Eye (tissue), 1 donor: ENCODE measurements at places on chromosomes 1 and 21.

GRCh38 chr1:236107121-236107907, 35.0 kb upstream of the GPR137B start:
- no peak for DNase-seq

- DNase-seq = peak; percentile 61
These were observed 16.8 kb upstream of the POGZ start for GRCh38 chr1:151476083-151476482.

DNA sequence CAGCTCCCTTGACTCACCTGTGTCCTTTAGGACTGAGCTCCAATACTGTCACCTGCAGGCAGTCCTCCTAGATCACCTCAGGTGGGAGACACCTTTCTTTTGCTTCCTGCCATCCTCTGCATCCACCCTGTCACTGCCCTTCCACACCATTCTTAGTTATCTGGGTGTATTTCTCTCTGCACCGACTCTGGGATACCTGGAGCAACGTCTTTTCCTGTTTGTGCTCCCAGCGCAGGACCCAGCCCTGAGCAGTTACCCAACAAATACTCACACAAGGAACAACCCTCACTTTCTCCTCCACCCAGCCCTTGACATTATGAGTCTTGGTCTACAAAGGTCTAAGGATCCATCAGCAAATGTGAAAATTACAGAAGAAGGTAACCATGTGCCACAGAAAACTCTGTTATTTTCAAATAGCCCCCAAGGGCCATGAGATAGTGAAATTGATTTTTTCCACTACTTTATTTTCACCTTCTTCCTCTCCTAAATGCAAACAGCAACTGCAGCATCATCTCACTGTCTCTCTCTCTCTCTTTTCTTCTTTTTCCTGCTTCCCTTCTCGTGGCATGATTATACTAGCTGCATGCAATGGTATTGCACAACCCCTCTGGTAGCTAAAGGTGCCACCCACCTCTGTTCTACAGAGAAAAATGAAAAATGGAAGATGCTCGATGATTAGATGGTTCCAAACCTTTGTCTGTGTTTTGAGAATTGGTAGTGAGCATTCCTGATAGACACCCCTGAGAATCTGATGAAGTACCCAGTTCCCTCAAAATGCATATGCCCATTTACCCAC, 89.0 kb downstream of the MIS18A start:
- DNase-seq = no peak

GRCh38 chr1:232643251-232643650, 13.3 kb upstream of the SIPA1L2 start:
- no peak for DNase-seq

- no peak for DNase-seq
These were observed 1.5 kb downstream of the TMEM63A start for GRCh38 chr1:225880636-225881035.

- DNase-seq = peak; percentile 87
These were observed 2.5 kb upstream of the LMO4 start for GRCh38 chr1:87325982-87326738.

DNA sequence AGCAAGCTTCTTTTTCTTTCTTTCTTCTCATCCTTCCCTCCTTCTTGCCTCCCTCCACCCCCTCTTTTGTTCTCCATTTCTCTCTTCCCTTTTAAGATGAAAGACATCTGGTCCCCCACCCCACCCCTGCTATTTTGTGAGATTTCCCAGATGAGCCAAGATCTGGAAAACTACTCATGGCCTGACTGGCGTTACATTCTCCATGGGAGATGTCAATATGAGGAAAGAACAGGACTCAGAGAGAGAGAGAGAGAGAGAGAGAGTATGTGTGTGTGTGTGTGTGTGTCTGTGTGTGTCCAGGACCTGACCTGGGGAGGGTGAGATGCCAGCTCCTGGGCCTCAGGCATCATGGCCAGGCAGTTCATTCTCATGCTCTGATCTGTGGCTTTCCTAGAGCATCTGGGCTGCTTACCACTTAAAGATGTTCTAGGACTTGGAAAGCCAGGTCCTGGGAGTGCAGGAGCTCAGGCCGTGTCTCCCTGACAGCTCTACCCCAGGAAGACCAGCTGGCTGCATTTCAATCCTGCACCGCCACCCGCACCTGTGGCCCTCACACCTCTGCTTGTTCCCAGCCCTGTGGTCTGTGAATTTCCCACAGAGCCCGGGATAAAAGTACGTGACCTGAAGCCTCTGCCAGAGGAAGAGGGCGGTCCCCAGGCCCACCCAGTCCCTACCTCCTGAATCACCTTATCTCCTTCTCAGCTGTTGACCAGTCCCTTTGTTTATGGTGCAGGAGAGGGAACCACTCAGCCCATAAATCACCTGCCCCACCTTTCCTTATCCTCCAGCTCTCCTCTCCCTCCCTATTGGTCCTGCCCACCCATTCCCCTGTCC, 3.2 kb upstream of the BEST4 start:
- DNase-seq = no peak

- no peak for DNase-seq
These were observed 109.6 kb downstream of the NOS1AP start for GRCh38 chr1:162179121-162179520.

GRCh38 chr1:6198646-6199297, 623 bp downstream of the RPL22 start:
- no peak for DNase-seq

DNA sequence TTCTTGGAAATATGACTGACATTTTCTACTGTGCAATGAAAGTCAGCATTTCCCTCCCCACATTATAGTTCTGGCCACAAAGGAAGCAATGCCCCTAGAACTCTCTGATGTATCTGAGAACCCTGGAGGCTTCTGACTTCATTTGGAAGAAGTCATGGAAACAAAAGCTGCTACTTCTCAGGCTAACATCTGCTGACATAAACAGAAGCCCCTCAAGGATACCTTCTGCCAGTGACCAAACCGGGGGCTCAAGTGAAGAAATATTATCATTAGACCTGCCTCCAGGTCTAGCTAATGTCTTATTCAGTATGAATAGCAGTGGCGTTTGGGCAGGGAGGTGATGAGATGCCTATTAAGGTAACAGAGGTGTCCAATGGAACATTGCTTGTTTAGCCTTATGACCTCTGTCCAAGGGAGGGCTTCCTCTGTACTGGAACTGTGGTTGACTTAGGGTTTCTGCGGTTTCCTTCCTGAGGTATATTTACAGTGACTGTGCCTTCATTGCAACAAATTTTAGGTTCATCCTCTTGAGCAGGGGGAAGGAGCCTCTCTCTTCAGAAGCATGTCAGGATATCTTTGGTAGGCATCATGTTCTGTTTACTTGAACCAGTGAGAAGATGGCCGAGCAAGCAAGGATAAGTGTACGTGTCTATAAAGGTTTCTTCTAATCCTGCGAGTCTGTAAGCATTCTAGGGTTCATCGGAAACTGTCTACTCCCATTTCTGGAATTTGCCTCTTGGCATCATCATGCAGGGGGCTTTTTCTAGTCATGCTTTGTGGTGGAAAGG, 161.7 kb downstream of the PBX1 start:
- DNase-seq = no peak

DNA sequence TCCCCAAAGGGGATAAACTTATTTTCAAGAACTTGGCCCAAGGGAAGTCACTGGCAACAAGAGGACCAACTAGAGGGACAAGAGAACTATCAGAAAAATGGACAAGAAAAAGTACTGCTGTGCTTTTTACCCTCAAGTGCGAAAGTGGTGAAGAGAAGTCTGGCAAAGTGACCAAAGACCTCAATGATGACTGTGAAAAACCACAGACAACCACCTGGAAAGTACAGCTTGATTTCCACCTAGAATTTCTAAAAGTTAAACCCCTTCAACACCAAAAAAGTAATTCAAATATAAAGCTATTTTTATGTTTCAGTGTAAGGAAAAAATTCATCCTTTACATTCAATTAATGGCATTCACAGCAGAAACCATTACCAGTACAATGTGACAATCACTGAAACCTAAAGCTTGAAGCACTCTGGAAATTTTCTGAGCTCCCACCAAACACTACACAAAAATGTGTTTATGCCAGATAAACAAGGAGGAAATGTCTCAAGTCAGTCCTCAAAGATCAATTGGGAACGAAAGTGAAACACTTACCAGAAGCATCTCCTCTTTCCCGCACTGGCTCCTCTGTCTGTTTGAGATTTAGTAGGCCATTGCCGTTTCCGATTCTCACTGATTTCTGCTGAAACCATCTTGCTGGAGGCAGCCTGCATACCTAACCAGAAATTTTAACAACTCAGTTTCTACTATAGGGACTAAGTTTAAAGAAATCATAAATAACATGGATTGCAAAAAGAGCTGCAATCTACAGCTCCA, 8.3 kb downstream of the SDE2 start:
- DNase-seq = no peak

GRCh38 chr1:8595941-8596340, 221.5 kb downstream of the RERE start:
- DNase-seq = no peak

GRCh38 chr1:25544819-25545218, 1.4 kb downstream of the LDLRAP1 start:
- DNase-seq = no peak

DNA sequence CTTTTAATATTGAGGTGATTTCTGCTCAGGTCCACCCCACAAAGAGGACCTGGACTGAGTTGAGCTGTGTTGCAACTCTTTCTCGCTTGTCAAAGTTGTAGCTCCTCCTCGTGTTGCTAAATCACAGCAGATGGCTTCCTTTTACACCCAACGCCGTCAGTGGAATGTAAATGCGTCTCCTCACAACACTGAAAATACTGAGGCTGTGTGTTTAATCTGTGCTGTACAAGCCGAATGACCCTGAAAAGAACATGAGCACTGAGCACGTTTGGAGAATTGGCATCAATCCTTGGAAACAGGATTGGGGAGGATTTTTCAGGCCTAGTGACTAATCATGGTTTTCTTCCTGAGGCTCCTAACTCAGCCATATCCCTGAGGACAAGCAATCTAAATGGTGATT, 196.0 kb downstream of the CRB1 start:
- peak; percentile 67 for DNase-seq

DNA sequence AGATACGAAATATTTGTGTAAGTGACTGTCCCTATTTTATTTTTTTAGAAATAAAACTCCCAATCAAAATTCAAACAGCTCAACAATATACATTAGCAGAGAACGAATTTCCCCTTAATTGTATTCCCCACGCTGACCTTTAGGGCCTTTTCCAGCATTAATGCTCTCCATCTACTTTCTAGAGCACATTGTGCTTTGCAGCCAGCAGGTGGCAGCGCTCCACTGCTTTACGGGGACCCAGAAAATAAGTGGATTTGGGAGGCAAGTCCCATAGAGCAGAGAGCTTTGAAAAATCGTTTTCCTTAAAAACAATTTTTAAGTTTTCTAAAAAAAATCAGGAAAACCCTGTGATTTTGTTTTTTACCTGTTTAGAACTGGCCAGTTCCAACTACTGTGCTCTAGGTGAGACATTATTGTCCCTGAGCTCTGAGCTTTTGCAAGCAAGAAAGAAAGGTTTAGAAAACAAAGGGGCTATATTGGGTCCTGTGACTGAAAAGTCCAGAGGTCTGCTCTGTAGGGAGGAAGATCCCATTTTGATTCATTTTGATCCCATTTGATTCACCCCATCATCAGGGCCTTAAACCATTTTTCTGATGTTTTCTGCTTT, 144.4 kb upstream of the ZNF644 start:
- DNase-seq = peak; percentile 80

DNA sequence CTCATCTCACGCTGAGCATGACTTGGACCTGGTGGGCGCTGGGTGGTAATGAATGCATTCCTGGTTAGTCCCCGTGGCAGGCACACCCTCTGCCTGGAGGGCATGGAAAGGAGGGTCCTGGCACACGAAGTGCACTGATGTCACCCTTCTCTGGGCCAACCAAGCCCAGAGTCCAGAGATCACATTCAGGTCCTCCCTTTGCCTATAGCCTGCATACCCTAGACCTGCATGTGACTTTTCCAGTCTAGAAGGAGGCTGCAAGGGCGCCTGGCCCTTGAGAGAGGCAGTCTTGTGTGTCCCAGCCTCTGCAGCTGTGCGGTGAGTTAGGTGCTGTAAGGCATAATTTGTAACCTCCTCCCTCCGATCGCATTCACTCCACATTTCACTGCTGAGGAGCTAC, 22.1 kb downstream of the PADI2 start:
- no peak for DNase-seq
